ENCODE measurements at places on chromosomes 6 and 20. TPM values are rescaled to one million over a fixed set of nuclear protein-coding genes. Genes with fewer than 3 reads are reported as not detected.

DNA sequence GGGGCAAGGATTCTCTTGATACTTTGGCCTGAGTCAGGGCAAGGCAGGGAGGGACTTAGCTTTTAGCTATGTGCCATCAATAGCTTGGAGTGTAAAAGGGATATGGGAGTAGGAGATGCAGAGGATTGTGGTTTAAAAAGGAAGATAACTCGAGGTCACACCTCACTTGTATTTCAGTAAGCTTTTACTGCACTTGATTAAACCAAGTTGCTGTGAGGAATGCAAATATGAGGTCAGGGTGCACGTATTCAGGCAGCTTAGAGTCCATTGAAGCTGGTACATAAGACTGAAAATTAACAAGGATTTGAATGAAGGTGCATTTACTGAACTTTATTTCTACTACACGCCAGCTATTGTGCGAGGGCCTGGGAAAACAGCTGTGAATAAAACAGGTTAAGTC, 32.1 kb downstream of the DSTN start:
- no peak overlapping the region for H3K4me3 ChIP-seq
- no peaks in the 10 kb centered on the region for H3K27me3 ChIP-seq
- no peak overlapping the region for H3K27ac ChIP-seq

DNA sequence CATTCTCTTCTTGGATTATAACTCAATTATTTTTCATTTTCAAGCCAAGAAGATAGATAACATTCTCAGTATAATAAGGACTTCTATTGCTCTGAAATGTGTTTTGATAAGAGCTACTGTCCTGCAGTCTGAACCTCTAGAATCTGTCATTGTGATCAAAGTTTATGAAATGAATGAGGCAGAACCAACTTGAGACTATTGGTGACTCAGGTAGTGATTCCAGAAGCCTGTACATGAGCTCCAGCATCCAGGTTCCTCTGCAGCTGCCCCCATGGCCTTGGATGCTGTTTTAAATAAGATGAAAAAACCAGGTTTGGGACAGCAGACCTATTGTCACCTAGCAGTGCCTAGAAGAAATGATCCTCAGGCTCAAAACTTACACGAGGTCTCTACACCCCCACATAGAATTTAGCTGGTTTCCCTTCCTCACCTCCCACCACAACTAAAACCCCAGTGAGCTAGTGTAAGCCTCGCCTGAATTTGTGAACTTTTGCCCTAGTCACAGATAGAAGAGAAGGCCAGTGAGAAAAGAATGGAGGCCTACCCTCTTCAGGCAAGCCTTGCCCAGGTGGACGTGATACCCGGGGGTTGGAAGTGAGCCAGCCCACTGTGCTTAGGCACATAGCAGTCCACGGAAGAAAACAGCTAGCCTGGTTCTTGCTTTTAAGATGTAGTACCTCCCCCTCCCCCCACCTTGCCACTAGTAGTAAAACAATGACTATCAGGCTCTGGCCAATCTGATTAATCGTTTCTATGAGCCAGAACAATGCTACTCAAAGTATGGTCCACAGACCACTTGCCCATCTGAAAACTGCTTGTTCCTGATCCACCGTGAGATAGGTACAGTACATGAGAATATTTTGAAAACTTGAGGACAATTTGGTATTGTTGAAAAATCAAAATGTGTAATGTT, 73.0 kb upstream of the SYNJ2 start:
- H3K36me3 ChIP-seq = peaks cover 42% of the 10 kb centered on the region
- DNase-seq = peak; percentile 29
- no peak overlapping the region for H3K4me3 ChIP-seq
- no peak overlapping the region for H3K27ac ChIP-seq
- H3K4me1 ChIP-seq = peaks cover 21% of the 10 kb centered on the region
- no peaks in the 10 kb centered on the region for H3K27me3 ChIP-seq

- H3K4me1 ChIP-seq = peaks cover 7% of the 10 kb centered on the region
- H3K4me3 ChIP-seq = no peak overlapping the region
- no peak for DNase-seq
- H3K27me3 ChIP-seq = no peaks in the 10 kb centered on the region
These were observed 93.3 kb downstream of the KCNQ5 start for GRCh38 chr6:72715119-72715518.

DNA sequence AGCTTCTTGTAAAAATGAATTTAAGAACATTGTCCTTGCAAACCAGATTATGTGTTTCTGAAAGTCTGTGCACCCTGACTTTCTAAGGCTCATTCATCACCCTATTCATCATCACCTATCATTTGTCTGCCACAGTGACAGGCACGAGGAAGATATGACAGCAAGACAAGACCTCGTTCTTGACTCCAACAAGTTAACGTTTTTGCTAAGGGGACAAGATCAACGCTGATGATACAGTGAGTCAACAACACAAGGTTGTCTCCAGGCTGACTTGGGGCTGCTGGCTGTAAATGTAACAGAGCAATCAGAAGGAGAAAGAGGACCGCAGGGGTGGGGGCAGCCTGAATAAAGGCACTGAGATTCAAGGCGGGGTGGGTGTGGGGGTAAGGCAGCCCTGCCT, 94.2 kb downstream of the FOXC1 start:
- DNase-seq = peak; percentile 55
- no peak overlapping the region for H3K27ac ChIP-seq
- H3K4me3 ChIP-seq = no peak overlapping the region
- H3K27me3 ChIP-seq = no peaks in the 10 kb centered on the region

Gene ASIP
- not detected for total RNA-seq

GRCh38 chr6:68615938-68616337, 19.1 kb upstream of the ADGRB3 start:
- H3K4me1 ChIP-seq = no peaks in the 10 kb centered on the region
- no peak overlapping the region for H3K27ac ChIP-seq
- DNase-seq = no peak
- H3K36me3 ChIP-seq = no peaks in the 10 kb centered on the region
- no peak overlapping the region for H3K4me3 ChIP-seq

Gene PNPLA1
- total RNA-seq = not detected

- peaks cover 3% of the 10 kb centered on the region for H3K27me3 ChIP-seq
- H3K27ac ChIP-seq = no peak overlapping the region
- DNase-seq = no peak
- H3K36me3 ChIP-seq = no peaks in the 10 kb centered on the region
- no peak overlapping the region for H3K4me3 ChIP-seq
These were observed 13.0 kb downstream of the FOXF2 start for GRCh38 chr6:1402369-1402768.

DNA sequence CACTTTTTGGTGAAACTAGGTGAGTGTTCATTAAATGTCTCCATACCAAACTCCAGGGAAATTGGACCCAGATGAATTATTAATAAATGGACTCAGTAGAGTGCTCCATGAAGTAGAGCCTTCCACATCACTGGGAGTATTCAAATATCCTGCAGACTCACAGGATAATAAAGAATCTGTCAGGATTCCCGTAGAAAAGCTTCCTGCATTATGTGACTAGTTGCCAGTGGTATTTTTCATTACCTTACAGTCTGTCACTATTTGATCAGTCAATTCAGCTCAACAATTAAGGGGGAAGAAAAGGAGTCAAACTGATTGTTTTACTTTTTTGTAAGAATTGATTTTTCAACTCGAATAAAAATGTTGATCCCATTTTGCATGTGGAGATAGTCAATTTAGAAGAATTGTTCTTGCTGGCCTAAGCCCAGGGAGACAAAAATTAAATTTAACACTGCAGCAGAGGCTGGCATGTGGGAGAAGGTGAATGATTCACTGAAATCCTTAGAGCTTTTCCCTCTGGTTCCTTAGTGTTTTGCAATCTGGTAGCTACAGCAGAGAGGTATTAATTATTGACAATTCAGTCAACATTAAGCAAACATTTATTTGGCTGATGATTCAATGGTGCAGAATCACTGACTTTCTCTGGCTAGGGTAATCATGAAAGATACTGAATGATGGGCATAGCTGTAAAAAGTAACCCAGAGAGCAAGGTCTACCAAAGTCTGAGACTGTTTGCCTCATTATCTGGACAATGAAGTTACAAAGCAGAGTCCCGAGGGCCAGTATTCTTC, 442.4 kb downstream of the CD83 start:
- no peaks in the 10 kb centered on the region for H3K27me3 ChIP-seq
- DNase-seq = no peak
- no peaks in the 10 kb centered on the region for H3K36me3 ChIP-seq

DNA sequence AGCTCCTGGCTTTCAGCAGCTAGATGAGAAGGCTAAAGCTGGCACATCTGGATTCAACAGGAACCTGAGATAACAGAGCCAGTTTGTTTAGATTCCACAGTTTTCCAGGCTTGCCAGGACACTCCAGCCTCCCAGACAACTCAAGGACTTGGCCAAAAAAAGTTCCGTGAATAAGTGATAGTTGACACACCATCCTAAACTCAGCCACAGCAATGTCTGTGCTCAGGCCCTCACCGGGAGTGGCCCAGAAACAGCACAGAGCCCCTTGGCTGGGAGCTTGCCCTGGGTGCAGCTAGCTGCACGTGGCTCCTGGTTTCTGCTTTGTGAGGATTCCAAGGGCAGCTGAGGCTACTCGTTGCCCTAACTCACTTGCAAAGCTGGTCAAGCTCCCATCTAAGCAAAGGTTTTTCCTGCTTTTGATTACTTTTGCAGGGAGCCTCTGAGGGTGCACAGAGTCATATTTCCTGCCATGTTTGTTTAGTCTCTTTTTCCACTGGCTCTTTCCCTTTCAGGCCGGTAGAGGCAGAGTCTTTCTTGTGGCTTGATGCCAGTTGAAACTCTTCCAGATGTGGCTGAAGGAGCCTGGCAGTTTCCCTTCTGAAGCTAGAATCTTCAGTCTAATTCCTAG, 118.3 kb upstream of the ECI2 start:
- H3K4me1 ChIP-seq = peaks cover 8% of the 10 kb centered on the region
- H3K27me3 ChIP-seq = peaks cover 4% of the 10 kb centered on the region
- no peak overlapping the region for H3K27ac ChIP-seq
- H3K36me3 ChIP-seq = no peaks in the 10 kb centered on the region
- DNase-seq = peak; percentile 94

GRCh38 chr6:106103728-106104109, 17.6 kb downstream of the PRDM1 start:
- DNase-seq = no peak
- no peaks in the 10 kb centered on the region for H3K27me3 ChIP-seq
- peak overlapping the region; percentile 44 for H3K4me3 ChIP-seq
- H3K4me1 ChIP-seq = peaks cover 10% of the 10 kb centered on the region

DNA sequence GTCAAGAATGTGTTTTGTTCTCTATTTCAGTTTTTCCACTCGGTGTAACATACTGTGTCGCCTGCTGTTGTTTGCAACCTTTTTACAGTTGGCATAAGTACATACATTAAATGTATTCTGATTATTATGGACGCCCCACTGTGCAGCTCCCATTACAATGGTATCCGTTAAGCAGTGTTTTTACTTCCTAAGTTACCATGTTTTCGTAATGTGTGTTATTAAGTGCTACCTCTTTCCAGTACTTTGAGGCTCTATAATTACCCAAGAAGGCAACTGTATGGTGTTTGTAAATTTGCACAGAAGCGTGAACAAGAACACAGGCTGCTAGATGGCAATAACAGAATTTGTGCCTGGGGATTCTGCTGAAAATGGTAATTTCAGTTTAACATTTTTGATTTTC, 568.0 kb upstream of the MARCKS start:
- H3K36me3 ChIP-seq = no peaks in the 10 kb centered on the region
- no peak for DNase-seq
- H3K4me1 ChIP-seq = peaks cover 30% of the 10 kb centered on the region
- no peak overlapping the region for H3K27ac ChIP-seq
